ENCODE measurements at places on chromosomes 7 and 10. TPM values are rescaled to one million over a fixed set of nuclear protein-coding genes. Genes with fewer than 3 reads are reported as not detected.

- DNase-seq: no peak
Measured at GRCh38 chr7:157253850-157254249, 83.0 kb upstream of the DNAJB6 start.

- no peak for DNase-seq
Measured at GRCh38 chr7:35571611-35572240, 123.2 kb downstream of the HERPUD2 start.

Gene GRM3
- not detected for total RNA-seq

Gene GPR158
- total RNA-seq: not detected

Gene TLL2
- total RNA-seq: 0.60 TPM

Gene FGFR2
- total RNA-seq: 131 TPM

- no peak for DNase-seq
Measured at GRCh38 chr10:73576178-73576889, 14.8 kb downstream of the USP54 start.

- DNase-seq: no peak
Measured at GRCh38 chr7:74334030-74334429, 44.8 kb downstream of the CLIP2 start.

DNA sequence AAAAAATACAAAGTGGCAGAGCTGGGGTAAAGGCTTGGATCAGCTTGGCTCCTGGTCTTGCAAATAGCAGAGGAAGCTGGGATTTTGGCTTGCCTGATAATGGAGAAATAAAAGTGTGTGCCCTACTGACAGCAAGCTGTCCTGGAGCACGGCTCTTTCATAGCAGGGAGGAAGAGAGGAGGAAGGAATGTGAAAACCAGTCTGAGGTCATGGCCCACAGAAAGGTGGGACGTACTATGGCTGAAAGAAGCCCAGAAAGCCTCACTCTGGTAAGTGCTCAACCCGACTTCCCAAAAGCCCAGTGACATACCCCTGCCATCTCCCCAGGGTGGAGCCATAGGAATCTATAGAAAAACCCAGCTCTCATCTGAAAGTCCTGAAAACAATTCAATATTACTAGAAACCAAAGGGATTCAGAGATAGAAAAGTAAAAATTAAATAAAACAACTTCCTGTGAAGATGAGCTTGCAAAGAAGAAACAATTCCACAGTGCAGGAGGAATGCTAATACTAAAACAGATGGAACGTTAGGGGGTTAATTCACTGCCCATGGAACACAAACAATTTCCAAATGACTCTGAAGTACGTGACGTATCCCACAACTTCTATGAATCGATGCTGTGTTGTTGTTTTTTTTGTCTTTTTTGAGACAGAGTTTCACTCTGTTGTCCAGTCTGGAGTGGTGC, 246.7 kb upstream of the PTN start:
- DNase-seq: no peak

- DNase-seq: no peak
Measured at GRCh38 chr10:60778971-60779796, 906 bp downstream of the CDK1 start.

- DNase-seq: no peak
Measured at GRCh38 chr10:5929442-5929841, 39.4 kb downstream of the FBH1 start.

- DNase-seq: no peak
Measured at GRCh38 chr10:69612760-69613159, 17.3 kb upstream of the FAM241B start.

Gene ADIRF
- 126 TPM for total RNA-seq

DNA sequence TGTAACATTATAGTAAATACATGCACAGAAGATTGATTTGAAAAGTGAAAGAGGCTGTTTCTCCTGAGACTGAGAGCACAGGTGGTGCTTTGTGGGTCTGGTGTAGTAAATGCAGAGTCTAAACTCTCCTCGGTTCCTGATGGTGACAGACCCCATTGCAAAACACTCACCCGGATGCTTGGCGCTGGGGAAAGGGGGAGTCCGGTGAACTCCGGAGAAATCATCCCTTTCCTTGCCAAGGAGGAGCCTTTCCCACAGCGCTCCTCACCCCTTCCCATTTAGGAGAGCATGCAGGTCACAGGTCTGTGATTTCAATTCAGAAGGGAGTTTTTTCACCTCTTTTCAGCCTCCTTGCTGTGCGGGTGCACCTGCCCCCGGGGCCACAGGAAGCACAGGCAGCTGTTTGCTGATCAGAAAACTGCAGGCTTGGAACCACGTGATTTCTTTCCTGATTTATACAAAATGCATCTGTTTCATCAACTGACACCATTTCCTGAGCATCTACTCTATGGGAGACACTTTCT, 75.6 kb upstream of the LYZL2 start:
- no peak for DNase-seq

Gene UBE2D1
- 10.4 TPM for total RNA-seq

All from suprapubic skin (tissue), 4 donors.